NCI-H460 (cell line): ENCODE measurements at places on chromosomes 5 and 9. TPM values are rescaled to one million over a fixed set of nuclear protein-coding genes. Genes with fewer than 3 reads are reported as not detected.

- DNase-seq = no peak
These were observed 166.8 kb downstream of the PSAT1 start for GRCh38 chr9:78463750-78464149.

DNA sequence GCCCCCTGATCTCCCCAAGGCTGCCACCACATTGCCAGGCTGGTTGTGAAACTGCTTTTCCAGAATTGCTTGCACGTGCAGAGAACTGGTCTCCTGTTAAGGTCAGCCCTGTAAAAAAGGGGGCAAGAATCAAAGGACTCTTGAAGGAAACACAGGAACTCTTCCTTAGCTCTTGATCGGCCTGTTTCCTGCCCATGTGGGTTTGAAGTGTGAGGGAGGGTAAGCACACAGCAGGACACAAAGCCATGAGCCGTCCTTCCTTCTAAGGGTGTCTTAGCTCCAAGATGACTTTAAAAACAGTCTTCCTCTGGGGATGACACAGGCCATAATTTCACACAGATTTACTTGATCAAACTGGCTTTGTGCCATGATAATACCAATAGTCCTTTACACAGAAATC, 36.1 kb downstream of the TEK start:
- no peak for DNase-seq

DNA sequence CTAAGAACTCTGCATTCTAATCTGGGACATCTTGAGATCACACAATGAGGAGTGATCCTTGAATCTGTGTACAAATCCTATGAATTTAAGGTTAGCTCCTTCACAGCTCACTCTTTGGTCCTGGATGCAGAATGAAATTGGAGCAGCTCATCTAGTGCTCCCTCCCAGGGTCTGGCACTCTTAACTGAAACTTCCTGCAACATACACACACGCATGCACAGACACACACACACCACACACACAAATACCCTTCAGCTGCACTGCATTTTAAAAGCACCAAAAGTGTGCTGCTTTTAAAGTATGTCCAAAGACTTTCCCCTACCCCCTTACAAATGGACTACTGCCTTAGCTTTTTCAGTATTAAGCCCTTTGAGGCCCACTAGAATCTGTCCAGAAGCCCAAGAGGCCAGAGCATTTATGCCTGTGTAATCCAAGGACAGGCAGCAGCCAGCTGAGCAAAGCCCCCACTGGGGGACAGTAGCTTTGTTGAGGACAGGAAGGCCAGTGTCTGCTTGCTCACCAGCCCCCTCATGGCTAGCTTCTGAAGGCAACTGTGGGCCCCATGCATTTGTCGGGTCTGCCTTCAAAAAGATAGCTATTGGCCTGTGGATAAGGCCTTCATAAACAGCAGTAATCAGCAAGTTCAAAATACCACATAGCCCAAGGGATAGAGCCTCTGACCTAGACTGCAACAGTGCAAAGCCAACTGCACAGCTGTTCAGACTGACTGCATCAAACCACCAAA, 43.6 kb downstream of the CDO1 start:
- no peak for DNase-seq

Gene ARHGEF28
- total RNA-seq = 32.2 and 35.2 TPM in 2 replicates
